ENCODE measurements at places on chromosomes 16 and 17.

- no peak for DNase-seq
These were observed 92.3 kb upstream of the FAM20A start for GRCh38 chr17:68693466-68693865.

DNA sequence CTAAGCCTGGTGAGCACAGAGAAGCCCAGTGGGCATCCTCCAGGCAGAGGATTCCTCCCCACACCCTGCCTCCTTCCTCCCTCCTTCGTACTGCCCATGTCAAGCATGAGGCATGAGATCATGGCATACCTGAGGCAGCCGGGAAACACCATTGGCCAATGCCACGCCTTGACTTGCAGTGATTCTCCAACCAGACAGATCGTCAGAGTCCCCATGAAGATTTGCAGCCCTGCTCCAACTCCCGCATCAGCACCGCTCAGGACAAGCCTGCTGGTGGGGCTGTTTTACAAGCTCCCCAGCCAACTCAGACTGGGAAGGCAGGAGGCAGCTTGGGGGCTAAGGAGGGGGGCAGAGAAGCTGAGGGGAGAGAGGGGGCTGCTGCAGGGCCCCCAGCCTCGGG, 2.9 kb upstream of the KRT16 start:
- no peak for DNase-seq

GRCh38 chr16:62548095-62548494, 511.9 kb upstream of the CDH8 start:
- no peak for DNase-seq

GRCh38 chr16:78407191-78407590, 307.7 kb downstream of the WWOX start:
- DNase-seq: no peak

GRCh38 chr16:69089091-69089910, 16.2 kb upstream of the HAS3 start:
- DNase-seq: no peak
